Activated naive CD4-positive, alpha-beta T cell treated with anti-CD3 and anti-CD28 coated beads, Interleukin-2, amount 50 U/mL, for 72 hours (primary cell): ENCODE measurements at places on chromosomes 11 and 22. TPM values are rescaled to one million over a fixed set of nuclear protein-coding genes. Genes with fewer than 3 reads are reported as not detected.
A peak's percentile ranks its signal among the peaks of the same experiment; 100 is the strongest.

The FLRT1 gene
- total RNA-seq, result not detected

- peak; percentile 3 for DNase-seq
These were observed 407.3 kb downstream of the TBC1D22A start for GRCh38 chr22:47169801-47170140.

GRCh38 chr11:7899418-7899817 lies 31.6 kb downstream of the OR10A6 start:
- DNase-seq, result no peak

- no peak for DNase-seq
These were observed 69.9 kb upstream of the CLDN5 start for GRCh38 chr22:19593991-19594569.

DNA sequence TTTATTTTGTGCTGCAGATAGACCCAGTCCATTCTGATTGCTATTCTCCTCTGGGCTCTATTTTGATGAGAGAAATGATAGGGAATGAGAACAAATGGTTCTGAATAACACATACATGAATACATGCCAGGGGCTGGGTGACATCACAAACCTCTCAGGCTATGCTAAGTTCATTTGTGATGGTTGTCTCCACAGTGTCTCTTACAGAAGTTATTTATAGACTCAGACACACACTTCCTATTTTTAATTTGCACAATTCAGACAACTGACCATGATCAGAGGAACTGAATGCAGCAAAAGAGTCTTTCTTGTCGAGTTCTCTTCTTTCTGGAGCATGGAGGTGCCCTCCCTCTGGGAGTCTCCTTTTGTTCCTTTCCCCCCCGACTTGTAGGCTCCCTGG lies 991.7 kb downstream of the OPCML start:
- no peak for DNase-seq
